ENCODE measurements at places on chromosomes 13 and 19.
A peak's percentile ranks its signal among the peaks of the same experiment; 100 is the strongest.

DNA sequence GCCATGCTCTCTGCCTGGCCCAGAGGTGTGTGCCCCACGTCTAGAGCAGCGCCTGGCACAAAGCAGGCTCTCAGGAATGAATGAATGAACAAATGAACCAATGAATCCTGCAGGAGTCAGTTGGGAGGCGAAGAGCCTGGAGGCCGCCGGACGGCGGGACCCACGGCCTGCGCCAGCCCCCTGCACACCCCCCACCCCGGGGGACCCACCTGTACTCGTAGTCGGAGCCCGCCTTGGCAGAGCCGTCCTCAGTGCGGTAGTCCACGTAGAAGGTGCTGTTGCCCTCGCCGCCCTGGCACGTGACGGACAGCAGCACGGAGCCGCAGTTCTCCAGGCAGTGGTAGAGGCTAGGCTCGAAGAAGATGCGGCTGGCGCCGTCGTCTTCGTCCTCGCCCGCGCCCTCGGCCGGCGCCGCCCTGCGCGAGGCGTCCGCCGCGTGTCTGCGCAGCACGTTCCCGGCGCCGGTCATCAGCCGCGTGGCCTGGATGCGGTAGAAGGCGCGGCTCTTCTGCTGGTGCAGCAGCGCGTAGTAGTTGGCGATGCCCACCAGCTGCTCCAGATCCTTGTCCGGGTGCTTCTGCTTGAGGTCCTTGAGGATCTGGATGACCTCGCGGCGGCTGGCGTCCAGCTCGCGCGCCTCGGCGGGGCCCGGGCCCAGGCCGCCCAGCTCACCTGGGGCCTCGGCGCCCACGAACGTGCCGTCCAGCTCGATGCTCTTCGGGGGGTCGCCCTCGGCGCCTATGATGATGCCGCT lies 14.8 kb downstream of the SLC8A2 start:
- DNase-seq, result no peak

- DNase-seq, result no peak
These were observed 1476.9 kb downstream of the EFNB2 start for GRCh38 chr13:105058517-105058916.

DNA sequence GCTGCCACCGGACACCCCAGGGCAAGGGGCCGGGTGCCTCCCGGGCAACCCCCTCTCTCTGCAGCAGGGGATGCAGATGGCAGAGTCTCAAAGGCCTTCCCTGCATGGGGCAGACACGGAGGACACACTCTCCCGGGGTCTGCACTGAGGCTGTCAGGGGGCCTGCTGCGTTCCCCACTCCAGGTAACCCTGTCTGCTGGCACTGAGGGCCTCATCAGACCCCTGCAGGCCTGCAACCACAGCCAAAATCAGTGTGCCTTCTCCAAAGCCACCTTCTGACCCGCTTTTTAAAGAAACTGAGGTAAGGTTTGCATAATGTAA lies 93.9 kb downstream of the GNG7 start:
- no peak for DNase-seq

GRCh38 chr19:2334986-2335846 lies 6.7 kb downstream of the SPPL2B start:
- DNase-seq, result no peak

GRCh38 chr13:110442930-110443621 lies 118.4 kb downstream of the RAB20 start:
- DNase-seq, result no peak

GRCh38 chr19:46383171-46383815 lies 30.1 kb downstream of the CCDC8 start:
- no peak for DNase-seq

DNA sequence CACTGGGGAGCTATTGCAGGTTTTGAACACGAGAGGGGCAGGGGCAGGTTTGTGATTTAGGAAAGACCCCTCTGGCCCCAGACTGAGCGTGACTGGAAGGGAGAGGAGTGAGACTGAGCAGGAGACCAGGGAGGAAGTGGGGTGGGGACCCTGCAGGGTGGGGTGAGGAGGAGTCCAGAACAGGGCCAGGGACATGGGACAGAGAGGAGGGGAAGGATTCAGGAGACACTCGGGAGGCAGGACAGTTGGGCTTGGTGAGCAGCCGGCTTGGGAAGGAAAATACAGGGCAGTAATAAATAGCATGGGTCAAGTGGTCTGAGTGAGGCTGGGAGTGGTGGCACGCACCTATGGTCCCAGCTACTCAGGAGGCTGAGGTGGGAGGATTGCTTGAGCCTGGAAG lies 9.4 kb downstream of the FOSB start:
- DNase-seq, result no peak

DNA sequence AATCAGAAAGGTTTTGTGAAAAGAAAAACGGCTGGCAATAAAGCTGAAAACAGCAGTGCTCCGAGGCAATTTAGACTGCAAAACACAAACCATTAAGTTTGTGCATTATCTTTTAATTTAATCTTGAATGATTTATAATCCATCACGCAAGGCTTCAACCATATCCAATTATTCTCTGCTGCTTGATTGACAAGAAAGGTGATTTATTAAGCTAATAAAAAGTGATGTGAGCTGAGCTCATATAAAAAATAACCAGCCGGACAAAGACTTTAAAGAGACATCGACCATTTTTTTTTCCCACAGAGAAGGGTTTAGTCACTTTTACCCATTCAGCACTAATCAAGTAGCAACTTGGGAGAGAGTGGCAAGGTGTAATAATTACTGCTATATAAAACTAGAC lies 33.6 kb downstream of the TSHZ3 start:
- DNase-seq, result no peak

- DNase-seq, result no peak
These were observed 5.0 kb downstream of the PLIN5 start for GRCh38 chr19:4529924-4530522.

- DNase-seq, result no peak
These were observed 1.3 kb downstream of the TNFSF14 start for GRCh38 chr19:6668691-6669090.

- DNase-seq, result no peak
These were observed 32.5 kb downstream of the NFIC start for GRCh38 chr19:3398900-3399278.

- no peak for DNase-seq
These were observed 208.0 kb downstream of the SPRY2 start for GRCh38 chr13:80132741-80133601.

DNA sequence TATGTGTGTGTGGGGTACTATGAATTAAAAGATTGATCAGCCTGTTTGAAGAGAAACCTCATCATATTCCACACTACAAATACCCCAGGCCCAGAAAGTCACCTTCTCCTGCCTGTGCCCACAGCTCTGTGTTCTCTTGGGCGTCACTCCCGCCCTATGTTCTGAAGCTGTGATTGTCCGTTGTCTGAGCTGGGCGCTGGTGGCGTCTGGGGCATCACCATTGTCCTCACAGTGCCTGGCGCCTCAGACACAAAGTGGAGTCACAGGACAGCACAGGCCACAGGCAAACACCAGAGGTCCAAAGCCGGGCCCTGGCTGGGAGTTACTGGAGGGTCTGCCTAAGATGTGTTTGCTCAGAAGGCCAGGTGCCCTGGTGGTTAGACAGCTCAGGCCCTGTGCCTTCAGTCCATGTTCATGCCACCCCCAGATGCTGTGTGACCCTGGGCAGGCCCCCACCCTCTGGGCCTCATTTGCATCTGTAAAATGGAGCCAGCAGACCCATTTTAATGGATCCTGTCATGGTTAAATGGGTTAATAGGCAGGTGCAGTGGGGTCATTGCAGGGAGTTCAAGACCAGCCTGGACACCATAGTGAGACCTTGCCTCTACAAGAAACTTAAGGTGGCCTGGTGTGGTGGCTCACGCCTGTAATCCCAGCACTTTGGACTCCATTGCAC lies 34.5 kb downstream of the DNM2 start:
- DNase-seq, result no peak

DNA sequence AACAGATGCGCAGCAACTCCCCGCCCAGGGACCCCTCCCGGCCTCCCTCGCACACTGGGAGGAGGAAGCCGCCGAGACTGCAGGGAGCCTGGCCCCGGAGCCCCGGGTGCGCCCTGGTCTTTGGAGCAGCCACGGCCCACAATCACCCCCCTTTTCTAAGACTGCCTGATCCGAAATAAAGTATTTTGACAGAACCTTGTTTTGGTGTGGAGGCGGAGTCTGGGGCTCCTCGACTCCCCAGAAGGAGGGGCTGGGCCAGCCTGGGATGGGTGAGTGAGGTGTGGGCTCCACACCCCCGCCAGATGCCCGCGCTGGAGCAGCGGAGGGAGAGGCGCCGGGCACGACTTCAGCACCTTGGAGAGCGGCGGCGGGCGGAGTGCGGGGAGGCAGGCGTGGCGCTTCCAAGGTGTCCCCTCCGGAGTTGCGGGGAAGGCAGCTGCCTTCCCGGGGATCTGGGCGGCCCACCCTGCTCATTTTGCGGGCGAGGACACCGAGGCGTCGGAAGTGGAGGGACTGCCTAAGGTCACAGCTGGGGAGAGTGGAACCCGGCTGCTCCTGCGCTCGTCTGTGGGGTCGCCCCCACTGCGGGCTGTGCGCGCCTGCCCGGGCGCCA lies 9.4 kb downstream of the SIRT6 start:
- DNase-seq, result peak; percentile 65

- DNase-seq, result no peak
These were observed 65.0 kb downstream of the RASA3 start for GRCh38 chr13:114067381-114067885.

DNA sequence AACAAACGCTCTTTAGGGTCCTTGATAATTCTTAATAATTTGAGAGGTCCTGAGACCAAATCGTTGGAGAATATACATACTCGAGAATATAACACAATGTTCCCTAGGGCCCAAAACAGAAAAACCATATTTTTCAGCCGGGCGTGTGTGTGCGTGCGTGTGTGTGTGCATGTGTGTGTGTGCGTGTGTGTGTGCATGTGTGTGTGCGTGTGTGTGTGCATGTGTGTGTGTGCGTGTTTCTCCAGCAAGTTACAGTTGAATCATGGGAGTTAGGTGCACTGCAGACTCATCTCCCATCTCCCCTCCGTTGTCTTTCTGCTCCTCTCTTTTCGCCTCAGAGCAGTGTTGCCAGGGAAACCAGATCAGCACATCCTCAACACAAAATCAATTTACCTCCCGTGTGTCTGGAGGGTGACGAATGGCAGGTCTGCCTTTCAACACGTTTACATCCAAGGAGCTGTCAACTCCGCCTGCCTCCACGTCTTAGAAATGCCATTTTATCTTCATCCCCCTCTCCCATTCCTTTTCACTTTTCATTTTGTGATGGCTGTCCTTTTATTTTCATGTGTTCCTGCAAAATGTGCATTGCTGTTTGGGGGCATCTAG lies 8.3 kb upstream of the PNMA8B start:
- DNase-seq, result no peak

DNA sequence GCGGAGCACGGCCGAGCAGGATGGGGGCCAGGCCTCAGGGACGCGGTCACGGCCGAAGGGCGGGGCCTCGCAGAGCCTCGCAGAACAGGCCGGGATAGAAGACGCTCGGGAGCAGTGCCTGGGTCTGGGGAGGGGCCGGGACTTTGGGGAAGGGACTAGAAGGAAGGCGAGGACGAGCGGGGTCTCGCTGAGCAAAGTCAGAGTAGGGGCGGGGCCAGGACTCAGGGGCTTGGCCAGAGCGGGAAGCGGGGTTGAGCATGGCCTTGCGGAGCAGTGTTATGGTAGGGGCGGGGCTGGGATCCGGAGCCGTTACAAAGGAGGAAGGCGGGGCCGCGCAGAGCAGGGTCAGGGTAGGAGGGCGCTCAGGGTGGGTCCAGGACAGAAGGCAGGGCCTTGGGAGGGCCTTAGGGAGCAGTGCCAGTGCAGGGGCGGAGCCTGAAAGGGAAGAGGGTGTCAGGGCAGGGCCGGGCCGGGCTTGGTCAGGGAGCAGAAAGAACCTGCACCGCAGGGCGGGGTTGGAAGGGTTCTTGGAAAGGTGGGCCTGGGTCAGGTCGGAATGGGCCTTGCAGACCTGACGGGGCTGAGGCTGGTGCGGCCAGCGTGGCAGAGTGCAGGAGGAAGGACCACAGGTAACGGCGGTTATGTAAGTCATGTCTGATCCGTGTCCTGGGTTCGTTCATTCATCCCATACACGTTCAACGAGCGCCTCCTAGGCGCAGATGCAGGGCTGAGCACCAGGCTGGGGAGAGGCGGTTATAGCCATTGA lies 533 bp upstream of the ATP8B3 start:
- peak; percentile 67 for DNase-seq

- DNase-seq, result no peak
These were observed at the start of gene ATP8A2 for GRCh38 chr13:25371875-25372283. ATP8A2 (plus strand) TSS chr13:25371974; CDS start chr13:25372213, 239 bp downstream.

DNA sequence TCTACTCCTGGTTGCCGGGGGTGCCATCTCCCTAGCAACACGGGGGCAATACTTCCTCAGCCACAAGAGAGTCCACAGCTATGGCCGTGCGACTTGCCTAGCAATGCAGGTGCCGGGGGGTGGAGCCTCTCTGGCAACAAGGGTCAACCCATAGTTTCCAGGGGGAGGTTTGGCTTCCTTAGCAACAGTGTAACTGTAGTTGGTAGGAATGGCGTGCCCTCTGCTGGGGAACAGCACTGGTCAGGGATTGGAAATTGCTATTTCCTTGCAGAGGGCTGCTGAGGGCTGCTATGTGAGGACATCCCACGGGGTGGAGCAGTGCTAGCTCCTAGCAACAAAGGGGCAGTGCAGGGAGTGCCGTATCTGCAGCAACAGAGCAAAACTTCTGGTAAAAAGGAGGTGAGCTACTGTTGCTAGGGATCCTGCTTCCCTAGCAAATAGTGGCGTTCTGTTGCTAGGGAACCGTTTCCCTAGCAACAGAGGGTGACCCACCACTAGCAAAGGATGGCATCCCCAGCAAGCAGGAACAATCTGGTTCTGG lies 7.0 kb upstream of the TMC4 start:
- DNase-seq, result no peak

- DNase-seq, result peak; percentile 65
These were observed 13.0 kb downstream of the PGLYRP1 start for GRCh38 chr19:46009530-46010510.

DNA sequence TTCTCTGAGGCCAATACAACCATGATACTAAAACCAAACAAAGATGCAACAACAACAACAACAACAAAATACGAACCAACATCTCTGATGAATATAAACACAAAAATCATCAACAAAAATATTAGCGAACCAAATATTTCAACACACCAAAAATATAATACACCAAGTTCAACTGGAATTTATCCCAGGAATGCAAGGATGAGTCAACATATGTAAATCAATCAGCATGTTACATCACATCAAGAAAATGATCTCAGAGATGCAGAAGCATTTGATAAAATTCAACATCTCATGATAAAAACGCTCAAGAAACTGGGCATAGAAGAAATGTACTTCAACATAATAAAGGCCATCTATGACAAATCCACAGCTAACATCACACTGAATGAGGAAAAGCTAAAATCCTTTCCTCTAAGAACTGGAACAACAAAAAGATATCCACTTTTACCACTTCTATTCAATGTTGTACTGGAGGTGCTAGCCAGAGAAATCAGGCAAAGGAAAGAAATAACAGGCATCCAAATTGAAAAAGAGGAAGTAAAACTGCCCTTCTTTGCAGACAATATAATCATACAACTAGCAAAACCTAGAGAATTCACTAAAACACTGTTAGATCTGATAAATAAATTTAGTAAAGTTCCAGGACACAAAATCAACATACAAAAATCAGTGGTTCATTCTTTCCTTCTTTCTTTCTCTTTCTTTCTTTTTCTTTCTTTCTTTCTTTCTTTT lies 2448.7 kb upstream of the PCDH20 start:
- no peak for DNase-seq

GRCh38 chr19:50008532-50008931 lies 16.6 kb downstream of the VRK3 start:
- DNase-seq, result no peak

GRCh38 chr19:1262623-1263123 lies 6.5 kb upstream of the CIRBP start:
- no peak for DNase-seq

- no peak for DNase-seq
These were observed 437.6 kb upstream of the KLF12 start for GRCh38 chr13:74571811-74572210.

GRCh38 chr19:53196777-53197396 lies 3.7 kb upstream of the ZNF665 start:
- peak; percentile 99 for DNase-seq
